ENCODE measurements at places on chromosomes 1 and 21.

- no peak for DNase-seq
These were observed 38.6 kb downstream of the KIAA1614 start for GRCh38 chr1:180951186-180951745.

DNA sequence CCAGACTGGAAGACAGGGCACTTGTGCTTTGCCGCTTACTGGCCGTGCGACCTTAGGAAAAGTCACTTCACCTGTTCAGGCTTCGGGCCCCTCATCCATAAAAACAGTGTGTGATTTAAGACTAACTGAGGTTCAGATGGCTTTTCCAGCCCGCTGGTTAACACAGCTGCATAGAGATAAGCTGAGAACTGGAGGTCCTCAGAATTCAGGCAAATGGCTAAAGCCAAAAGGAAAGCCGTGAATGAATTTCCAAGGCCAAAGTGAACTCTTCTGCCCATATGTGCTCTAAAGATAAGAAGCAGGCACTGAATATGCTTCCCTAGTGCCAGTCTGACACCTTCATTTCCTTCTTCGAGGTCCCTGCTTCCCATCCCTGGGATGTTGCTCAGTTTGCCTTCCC, 23.5 kb upstream of the SARS1 start:
- DNase-seq, result no peak

DNA sequence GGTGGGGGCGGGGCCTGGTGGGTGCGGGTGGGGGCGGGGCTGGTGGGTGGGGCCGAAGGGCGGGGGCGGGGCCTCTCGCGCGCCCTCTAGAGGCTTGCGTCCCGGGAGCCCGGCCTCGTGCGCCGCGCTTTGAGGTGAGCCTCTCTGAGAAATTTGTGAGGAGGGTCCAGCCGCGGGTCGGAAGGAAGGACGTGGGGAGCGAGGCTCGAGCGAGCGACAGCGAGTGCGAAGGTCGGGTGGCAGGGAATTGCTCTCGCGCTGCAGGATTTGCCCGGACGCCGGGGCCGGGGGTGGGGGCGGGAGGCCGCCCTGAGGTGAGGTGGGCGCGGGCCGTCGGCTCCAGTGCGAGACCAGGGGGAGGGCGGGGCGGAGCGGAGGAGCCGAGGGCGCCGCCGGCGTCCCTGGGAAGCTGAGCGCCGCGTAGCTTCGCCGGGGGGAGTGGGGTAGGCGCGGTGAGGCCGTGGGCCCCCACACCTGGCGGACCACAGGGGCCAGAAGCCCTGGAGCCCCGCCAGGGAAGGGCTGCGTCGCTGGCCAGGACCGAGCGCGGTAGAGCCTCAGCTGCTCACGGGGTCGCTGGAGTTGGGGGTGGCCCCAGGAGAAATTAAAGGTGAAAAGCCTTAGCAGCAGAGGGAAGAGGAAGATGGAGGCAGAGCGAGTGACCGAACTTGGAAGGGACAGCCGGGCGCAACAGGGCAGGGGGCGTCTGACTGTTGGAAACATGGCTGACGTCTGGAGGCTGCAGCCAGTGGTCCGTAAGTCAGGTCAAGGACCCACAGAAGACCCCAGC, 754 bp upstream of the LSS start:
- no peak for DNase-seq

DNA sequence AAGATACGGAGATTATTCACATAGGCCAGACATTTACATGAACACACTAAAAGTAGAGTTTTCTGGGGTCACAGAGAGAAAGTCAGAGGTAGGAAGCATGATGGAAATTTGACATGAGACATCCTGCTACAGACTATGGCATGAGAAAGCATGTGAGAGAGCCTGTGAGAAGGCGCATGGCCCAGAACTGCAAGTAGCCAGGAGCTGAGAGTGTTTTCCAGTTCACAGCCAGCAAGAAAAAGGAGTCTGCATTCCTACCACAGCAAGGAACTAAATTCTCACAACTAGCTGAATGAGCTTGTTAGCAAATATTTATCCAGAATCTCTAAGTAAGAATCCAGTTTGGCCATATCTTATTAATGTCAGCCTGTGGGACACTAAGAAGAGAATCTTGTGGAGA, 673.3 kb downstream of the BRINP3 start:
- DNase-seq, result no peak

- no peak for DNase-seq
These were observed 221.4 kb downstream of the HLX start for GRCh38 chr1:221100611-221101010.

GRCh38 chr1:110565565-110565964, 40.6 kb downstream of the KCNA2 start:
- DNase-seq, result no peak

DNA sequence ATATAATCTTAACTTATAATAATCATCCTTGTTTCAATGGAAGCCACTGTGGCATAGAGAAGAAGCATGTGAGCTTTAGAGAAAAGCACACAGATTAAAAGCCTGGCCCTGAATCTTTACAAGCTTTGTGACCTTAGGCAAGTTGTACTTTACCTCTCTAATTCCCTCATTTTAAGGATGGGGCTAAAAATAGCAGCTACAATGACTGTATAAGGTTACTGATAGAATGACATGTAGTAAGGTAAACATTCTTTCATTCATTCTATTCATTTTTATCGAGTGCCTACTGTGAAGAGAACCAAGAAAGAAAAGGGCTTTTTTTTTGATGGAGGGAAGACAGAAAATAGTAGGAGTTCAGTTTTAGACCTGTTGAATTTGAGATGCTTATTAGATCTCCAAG, 25.6 kb downstream of the CDKN2C start:
- DNase-seq, result no peak

- no peak for DNase-seq
These were observed 59.1 kb downstream of the USP24 start for GRCh38 chr1:55156093-55156492.

GRCh38 chr1:99573431-99574217, 72.3 kb upstream of the PALMD start:
- no peak for DNase-seq

GRCh38 chr1:198340139-198340538, 183.3 kb downstream of the NEK7 start:
- no peak for DNase-seq

- DNase-seq, result no peak
These were observed 47.7 kb upstream of the GPR37L1 start for GRCh38 chr1:202074985-202075384.

GRCh38 chr1:93255222-93256079, 74.9 kb downstream of the CCDC18 start:
- DNase-seq, result no peak

DNA sequence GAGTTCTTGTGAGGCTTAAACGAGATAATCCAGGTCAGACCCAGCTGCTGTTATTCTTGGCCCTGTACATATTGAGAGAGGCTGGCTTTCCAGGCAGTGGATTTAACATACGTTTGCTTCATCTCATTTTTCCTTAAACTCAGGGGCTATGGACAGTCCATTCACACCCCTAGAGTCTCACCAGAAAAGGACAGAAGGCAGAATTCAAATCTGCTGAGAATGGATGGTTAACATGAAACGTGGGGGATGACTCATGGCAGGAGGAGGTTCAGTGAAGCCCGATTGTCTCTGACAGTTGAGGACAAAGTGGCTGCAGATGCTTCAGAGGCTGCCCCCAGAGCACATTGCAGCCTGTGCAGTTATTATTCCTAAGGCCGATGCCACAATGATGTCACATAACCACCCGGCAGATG, 39.5 kb downstream of the TGFB2 start:
- no peak for DNase-seq

GRCh38 chr1:181396171-181396670, 87.1 kb upstream of the CACNA1E start:
- no peak for DNase-seq

GRCh38 chr1:91282695-91283420, 121.8 kb downstream of the HFM1 start:
- no peak for DNase-seq

GRCh38 chr1:118618618-118619340, 369.4 kb downstream of the TBX15 start:
- no peak for DNase-seq

- no peak for DNase-seq
These were observed 26.1 kb downstream of the EGLN1 start for GRCh38 chr1:231395998-231396390.

DNA sequence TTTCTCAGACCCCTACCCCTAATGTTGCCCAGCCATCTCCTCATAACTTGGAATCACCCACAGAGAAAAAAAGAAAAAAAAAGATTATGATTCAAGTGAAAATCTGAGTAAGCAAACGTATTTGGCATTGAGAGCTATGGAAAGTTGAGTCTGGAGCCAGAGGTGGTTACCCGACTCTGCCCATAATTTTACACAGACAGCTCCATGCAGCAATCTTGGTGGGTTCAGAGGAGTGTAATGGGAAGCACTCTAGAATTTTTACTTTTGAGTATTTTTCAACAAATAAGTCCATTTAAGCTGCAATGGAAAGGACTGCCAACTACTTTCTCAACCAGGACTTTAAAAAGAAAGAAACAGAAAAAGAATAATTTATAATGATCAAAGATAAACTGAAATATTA, 62.7 kb downstream of the ZC3H11B start:
- no peak for DNase-seq

DNA sequence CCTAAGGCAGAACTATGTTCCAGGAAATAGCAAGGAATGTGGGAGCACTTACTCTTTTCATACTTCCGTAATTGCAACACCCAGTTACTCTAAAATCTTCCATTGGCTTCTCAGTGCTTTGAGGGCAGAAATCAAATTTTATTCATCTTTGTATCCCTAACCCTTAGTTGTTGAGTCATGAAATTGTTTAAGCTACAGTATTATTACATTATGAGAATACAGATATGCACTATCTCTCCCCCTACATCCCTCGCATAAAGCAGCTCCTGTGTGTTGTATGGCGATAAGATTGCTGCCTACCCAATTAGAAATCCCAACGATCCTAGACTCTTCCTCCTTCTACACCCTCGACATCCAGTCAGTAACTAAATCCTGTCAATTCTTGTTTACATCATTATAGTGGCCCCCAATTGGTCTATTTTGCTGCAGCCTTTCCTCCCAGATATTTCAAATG, 2.6 kb downstream of the AIDA start:
- no peak for DNase-seq

DNA sequence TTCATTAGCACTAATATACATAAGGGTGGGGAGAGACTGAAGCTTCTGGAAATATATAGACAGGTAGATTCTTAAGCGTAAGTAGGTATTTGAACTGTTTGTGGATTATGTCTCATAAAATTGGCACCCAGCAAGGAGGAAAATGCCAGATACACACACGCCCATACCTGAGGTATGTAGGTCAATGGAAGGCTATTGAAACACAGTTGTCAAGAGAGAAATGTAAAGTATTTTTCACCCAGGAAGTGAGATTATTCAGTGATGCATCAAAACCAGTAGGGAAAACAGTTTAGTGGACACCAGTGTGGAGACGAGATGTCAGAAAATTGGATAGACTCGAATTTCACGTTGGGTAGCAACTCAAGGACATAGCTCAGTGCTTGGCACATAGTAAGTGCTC, 4.7 kb upstream of the RSPH1 start:
- DNase-seq, result no peak

GRCh38 chr21:45533361-45533845, 8.8 kb downstream of the SLC19A1 start:
- no peak for DNase-seq

DNA sequence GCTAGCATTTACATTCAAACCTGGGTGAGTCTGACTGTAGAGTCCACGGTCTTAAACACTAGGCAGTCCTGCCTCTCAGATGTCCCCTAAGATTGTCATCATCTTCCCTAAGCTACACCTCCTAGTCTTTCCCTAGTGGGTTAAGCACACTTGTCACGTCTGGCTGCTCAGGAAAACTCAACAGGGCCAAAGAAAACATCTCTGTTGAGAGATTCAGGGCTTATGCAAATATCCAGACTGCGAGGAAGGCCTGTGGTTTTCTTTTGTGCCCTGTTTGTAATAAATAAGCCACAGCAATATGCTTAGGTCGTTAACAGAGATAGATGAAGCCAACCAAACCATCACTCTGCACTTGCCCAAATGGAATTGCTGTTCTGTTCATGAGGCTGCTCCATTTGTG, 472.6 kb upstream of the DEPDC1 start:
- DNase-seq, result no peak

Measured in stimulated activated CD4-positive, alpha-beta T cell treated with anti-CD3 and anti-CD28 coated beads, TNF-alpha, amount 100 ng/mL, for 4 hours (primary cell).